Tibial nerve (tissue), 4 donors: ENCODE measurements at places on chromosomes 2 and 18.

DNA sequence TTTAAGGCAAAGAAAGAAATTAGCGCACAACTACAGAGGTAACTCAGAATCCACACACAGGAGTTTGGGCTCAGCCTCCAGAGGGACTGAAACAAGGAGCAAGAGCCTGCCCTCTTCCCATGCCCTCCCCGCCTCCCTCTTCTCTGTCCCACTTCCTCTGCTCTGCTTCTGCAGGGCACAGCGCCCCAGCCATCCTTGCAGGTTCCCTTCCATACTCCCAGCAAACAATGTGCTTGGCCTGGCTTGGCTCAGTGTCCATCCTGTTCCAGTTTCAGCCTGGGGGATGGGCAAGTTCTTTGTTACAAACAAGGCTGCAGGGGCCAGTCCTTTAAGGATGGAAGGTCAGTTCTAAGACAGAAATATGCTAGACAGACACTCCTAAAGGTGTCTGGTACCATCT lies 133.5 kb downstream of the CDH20 start:
- DNase-seq: no peak

GRCh38 chr2:113202305-113203216 lies 28.8 kb downstream of the PSD4 start:
- no peak for DNase-seq

DNA sequence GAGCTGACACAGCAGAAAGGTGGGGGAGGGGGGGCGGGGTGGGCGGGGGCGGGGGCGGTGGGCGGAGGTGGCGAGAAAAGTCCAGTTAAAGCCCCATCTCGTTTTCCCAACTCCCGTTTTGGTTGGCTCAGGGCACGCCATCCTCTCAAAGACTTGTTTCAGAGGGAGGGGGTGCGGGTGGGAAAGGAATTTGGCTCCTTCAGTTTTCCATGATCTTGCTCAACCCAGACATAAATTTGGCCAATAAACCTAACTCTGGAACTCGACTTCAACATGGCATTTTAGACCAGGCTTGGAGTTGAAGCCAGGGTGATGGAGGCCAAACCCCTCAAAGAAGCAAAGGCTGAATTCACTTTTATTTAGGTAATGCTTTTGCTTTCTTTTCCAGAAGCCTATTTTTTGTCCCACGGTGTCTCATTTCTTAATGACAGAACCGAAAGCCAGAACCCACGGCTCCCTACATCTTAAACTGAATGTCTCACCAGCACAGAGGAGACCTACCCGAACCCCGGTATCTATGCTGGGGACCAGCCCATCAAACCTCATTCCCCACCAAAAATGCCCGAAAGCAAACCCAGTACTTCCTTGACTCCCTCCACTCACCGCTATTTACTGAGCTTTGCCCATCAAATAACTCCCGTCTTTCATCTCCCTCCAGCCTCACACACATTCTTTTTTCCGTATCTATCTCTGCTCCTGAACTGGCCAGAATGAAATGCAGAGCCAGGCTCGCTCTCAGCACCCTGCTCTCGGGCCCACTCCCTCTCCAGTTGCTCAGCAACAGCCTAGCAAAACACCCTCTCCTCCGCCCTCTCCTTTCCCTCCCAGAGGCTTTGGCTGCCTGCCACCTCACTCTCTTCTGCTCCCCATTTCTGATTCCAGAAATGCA lies 4.3 kb downstream of the IGFBP5 start:
- DNase-seq: peak; percentile 81

DNA sequence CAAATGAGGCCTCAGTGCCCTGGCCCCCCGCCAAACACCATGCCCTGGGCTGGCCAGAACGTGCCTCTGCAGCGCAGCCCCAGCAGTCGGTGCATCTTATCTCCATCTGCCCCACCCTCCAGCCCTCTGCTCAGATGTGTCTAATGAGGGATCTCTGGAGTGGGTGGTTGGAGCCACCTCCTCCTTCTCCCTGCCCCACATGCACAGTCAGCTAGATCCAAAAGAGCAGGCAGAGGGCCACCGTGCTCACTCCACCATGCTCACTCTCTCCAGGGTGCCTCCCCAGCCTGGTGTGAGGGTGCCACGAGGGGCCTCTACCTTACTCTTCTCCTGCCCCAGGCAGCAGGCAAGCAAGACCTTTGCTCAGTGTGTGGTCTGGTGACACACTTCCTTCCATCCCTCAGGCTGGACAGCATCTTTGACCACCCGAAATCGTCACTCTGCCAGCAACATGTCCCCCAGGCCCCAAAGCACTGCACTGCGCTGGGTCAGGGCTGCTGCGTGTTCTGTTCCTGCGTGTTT lies 266.1 kb upstream of the HDAC4 start:
- DNase-seq: no peak

DNA sequence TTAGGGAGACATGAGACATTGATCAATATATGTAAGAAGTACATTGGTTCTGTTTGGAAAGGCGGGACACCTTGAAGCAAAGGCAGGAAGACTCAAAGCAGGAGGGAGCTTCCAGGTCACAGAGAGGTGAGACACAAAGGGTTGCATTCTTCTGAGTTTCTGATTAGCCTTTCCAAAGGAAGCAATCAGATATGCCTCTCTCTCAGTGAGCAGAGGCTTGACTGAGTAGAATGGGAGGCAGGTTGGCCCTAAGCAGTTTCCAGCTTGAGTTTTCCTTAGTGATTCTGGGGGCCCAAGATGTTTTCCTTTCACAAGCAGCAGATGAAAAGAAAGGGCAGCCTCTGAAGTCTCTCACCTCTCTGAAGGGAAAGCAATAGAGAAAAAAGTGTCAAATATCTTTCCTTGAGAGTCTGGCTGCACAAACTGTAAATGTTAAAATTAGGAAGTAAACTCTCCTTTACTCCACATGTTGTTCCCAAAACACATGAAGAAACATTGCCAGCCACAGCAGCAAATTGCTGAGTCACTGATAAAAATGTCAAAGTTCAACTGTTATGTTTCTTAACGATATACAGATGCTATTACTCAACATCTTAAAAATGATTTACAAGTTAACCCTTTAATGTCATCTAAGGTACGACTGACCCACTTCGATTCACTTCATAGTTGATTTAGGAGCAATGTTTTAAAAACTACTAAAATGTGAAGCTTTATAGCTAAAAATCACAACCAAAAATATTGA lies 40.3 kb downstream of the CYB5A start:
- DNase-seq: no peak

- DNase-seq: no peak
These were observed 17.5 kb downstream of the STAT1 start for GRCh38 chr2:190996338-190996946.
